ENCODE measurements at places on chromosomes 3 and 15.

DNA sequence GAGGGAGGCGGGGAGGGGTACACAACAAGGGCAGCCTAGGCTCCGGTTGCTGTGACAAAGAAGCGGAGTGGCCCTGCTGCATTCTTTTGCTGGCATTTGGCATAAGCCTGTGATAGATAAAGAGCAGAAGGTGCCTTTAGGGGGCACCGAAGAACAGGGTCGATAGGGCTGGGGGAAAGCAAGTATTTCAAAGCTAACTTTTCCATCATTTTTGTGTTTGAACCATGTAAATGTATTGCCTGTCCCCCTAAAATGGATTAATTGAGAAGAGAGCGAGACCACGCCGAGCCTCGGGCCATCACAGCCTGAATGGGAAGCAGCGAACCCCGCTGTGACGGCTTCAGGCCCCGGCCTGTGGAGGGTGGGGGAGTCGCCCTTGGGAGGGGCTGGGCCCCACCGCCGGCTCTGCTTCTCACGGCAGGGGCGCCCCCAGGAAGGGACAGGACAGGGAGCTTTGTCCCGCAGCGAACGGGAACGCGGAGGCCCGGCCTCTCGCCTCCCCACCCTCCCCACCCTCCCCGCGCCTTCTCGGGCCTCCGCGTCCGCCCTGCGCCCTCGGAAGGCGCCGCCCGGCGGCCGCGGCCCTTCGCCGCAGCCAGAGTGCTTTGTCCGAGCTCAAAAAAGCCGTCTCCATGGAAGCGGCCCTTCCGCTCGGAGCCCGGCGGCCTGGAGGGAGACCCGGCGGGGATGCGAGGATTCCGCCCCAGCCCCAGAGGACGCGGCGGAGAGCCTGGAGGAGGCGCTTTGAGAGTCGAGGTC lies 32.4 kb upstream of the ALDH1L1 start:
- no peak for DNase-seq

DNA sequence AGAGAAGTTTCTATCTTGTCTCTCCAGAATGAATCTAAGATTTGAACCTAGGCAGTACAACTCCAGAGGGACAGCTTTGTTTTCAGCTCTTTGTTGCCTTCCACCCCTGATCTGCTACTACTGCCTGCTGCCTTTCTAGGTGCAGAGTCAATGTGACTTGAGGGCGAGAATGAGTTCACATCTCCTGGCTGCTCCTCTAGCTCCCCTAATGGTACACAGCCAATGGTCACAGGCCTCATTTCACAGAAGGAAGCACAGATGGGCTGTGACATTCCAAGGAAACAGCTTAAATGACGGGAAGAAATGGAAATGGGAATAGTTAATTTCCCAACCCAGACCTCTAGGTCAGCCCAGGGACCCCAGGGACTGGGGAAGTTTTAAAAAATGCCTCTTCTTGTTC lies 32.4 kb downstream of the FAM43A start:
- no peak for DNase-seq

DNA sequence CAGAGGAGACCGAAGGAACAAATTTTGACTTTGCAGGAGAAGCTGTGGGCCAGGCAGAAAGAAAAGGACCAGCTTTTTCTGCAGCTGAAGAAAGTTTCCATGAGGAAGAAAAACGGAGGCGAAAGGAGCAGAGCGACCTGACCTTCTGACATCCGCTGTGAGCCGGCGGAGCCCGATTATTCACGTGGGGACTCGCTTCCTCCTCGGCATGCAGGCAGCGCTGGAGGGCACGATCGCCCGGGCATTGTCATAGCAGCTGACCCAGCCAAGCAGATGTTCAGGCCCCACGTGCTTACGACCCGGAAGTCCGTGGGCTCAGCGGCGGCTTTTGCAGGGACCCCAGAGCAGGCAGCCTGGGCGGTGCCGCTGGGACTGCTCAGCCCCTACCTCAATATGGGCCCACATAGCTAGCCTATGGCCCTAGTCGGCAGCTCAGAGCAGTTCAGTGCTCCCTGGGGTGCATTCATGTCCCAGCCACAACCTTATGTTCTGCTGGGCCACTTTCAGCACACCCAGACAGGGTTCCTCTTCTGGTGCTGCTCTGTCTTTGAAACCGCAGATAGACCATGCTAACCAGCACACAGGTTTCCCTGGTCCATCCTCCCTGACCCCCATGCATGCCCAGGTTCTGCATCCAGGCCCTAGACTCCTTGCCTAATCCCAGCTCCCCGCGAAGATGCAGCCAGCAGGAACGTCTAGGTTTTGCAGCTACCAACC lies 10.5 kb upstream of the EIF4A2 start:
- peak; percentile 59 for DNase-seq

- no peak for DNase-seq
Observed at GRCh38 chr3:106184540-106185457, 316.0 kb upstream of the CBLB start.

GRCh38 chr3:50491023-50491422 lies 12.4 kb downstream of the CACNA2D2 start:
- DNase-seq = no peak

GRCh38 chr15:89812011-89812846 lies 2.4 kb downstream of the ANPEP start:
- DNase-seq = no peak

- DNase-seq = no peak
Observed at GRCh38 chr15:63663906-63664305, 66.7 kb downstream of the FBXL22 start.

Data from stimulated activated CD4-positive, alpha-beta T cell treated with anti-CD3 and anti-CD28 coated beads, Interleukin-1b, Interleukin-23, amount 100 ng/mL, for 24 hours (primary cell).